Non-pigmented ciliary epithelial cell (primary cell): ENCODE measurements at places on chromosomes 4 and X.

GRCh38 chr4:2363056-2363721 is 55.3 kb downstream of the ZFYVE28 start:
- no peak for DNase-seq

GRCh38 chr4:53804719-53805118 is 213.4 kb upstream of the LNX1 start:
- no peak for DNase-seq

DNA sequence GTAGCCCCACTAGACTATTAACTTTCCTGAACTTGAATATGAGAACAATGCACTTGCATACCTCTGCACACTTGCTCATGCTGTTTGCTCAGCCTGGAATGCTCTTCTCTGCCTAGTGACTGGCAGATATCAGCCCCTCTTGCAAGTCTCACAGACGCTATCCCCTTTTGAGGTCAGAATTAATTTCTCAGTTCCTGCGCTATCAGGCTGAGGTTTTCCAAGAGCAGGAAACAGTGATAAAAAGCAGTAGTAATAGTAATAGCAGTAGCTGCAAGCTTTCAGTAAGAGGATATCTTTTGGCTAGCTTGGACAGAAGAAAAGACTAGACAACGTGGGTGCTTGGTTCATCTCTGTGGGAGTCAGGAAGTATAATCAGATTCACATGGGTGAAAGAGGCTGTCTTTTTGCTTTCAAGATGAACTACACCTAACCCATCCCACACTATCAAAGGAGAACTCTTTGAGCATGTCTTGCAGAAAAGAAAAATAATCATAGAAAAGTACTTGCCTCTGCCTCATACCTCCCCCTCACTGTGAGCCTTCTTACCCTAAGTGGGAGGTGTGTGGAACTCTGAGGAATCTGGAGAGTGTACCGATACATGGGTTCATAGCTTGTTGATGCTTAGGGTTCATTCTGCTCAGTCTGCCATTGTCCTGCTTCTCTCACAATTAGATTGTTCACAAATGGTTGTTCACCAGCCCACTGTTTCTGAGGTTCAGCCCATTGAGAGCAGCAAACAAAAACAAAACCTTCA is 11.3 kb upstream of the DRP2 start:
- DNase-seq: peak; percentile 57

- no peak for DNase-seq
Measured at GRCh38 chrX:17596061-17596460, 141.2 kb upstream of the SCML1 start.

GRCh38 chrX:140064993-140065392 is 99.7 kb upstream of the CXorf66 start:
- DNase-seq: no peak

GRCh38 chr4:110202024-110202423 is 3.6 kb upstream of the ELOVL6 start:
- DNase-seq: no peak

- no peak for DNase-seq
Measured at GRCh38 chr4:3391422-3391821, 50.3 kb upstream of the HGFAC start.

- DNase-seq: no peak
Measured at GRCh38 chr4:17854036-17854435, 43.3 kb downstream of the NCAPG start.

- DNase-seq: peak; percentile 26
Measured at GRCh38 chr4:9691238-9692065, 90.0 kb upstream of the DRD5 start.

DNA sequence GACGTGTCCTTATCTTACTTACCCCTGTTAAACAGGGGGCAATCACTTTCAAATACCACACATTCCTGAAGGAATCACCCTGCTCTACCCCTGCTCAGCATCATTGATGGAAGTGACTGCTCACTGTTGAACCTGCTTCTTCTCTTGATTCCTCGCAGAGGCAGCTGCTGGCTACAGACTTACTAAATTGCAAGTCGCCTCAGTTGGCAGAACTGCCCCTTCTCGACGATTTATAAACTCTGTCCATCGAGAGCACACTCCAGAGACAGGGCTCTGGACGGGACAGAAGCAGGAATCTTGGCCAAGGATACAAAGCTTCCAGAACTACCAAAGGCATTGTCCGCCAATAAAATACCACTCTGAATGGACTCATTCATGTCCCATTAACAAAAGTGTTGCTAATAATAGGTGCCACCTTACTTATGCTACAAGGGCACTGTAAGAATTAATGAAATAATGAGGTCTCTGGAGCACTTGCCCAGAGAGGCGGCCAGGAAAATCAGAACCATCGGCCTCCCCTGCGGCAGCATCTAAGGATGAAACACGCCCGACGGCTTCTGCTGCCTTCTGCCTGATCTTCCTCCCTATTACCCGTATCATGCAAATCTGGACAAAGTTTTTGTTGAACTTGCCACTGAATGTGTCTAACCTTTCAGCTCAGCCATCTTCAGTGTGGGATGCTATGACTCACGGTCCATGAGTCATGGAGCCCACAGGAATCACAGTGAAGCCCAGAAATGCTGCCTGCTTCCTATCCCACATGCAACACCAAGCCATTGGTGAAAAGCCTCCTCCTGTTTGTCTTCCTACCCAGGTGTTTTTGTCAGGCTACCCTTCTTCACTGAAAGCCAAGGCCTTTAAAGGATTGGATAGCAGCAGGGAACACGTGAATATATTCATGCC is 164.9 kb downstream of the MAML3 start:
- peak; percentile 94 for DNase-seq

DNA sequence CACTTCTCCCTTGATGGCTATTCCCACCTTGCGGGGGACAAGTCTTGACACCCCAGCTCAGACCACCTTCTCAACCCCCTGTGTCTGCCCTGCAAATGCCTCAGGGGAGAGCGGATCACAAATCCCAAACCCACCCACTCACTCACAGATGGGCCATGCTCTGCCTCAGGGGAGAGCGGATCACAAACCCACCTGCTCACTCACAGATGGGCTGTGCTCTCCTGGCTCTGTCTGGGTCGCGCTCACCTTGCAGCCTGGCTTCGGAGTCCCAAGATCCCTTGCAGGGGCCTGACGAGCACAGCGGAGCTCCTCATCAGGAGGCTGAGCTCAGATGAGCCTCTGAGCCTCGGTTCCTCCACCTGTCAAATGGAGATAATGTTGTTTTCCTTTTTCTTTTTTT is 38.6 kb downstream of the HTRA3 start:
- DNase-seq: no peak

- DNase-seq: no peak
Measured at GRCh38 chr4:11428231-11428898, at the start of gene HS3ST1. Gene HS3ST1, minus strand, starts transcription at chr4:11428894. Its CDS starts 28,889 bp downstream, at chr4:11400005.

DNA sequence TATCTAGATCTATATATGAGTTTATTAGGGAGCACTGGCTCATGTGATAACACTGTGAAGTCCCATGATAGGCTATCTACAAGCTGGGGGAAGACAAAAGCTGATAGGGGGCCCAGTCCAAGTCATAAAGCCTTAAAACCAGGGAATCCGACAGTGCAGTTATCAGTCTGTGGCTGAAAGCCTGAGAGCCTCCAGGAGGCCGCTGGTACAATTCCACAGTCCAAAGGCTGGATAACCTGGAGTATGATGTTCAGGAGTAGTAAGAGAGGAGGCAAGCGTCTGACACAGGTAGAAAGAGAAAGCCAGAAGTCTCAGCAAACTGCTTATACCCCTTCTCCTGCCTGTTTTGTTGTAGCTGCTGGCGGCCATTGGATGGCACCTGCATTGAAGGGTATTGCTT is 177.6 kb upstream of the SPRY1 start:
- DNase-seq: no peak

DNA sequence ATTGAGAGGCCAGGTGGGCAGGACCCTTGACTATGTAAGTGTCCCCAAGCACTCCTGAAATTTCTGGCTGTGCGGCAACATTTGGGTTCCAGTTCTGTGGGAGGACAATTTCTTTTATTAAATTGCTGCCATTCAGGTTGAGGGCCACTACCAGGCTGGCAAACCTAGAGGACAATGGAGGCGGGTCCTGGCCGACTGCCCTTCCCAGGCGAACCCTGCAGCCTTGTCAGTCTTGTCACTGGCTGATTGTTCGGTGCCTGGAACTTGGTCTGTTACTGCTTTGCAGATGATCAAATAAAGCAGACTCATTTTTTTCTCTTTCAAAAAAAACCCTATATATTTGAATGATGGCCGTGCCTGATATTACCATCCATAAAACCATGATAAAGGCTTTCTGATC is 6.6 kb upstream of the TMEM128 start:
- no peak for DNase-seq

DNA sequence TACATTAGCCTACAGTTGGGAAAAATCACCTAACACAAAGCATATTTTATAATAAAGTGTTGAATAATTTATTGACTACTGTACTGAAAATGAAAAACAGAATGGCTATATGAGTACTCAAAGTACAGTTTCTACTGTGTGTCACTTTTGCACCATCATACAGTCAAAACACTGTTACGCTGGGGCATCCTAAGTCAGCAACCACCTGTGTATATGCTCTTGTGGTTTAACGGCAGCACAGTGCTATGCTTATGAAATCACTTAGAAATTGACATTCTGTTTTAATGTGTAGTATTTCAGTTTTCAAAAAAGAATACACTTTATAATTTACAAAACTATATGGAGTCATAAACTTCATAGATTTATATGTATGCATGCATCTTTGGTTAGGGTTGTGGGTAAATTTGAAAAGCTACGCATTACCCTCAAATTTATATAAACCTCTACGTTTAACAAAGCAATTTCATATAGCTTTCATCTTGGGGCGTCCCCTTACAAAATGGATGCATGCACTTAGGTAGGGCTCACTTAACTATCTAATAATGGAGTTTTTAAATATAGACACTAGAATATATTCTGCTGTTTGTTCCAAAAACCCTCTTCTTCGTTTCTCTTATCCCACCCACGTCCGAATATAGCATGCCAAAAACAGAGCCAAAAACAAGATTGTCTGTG is 690 bp upstream of the NEIL3 start:
- DNase-seq: no peak

- no peak for DNase-seq
Measured at GRCh38 chrX:148203531-148203930, 222.4 kb downstream of the FMR1NB start.

DNA sequence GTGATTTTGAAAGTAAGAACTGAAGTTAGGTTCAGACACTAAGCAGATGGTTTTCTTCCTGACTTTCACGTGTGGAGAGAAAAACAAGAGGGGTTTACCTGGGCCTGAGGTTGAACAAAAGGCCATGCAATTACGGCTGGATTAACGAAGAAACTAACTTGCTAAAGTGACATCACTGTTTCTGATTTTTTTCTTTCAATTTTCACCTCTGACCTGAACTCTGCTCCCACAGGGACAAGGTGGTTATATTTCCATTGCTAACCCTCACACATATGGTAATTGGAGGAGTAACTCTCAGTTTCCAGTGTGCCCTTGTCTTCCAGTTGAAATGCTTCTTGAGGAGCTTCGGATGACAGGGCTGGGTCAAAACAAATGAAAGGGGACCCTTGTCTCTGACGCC is 38.0 kb downstream of the MSN start:
- DNase-seq: no peak

DNA sequence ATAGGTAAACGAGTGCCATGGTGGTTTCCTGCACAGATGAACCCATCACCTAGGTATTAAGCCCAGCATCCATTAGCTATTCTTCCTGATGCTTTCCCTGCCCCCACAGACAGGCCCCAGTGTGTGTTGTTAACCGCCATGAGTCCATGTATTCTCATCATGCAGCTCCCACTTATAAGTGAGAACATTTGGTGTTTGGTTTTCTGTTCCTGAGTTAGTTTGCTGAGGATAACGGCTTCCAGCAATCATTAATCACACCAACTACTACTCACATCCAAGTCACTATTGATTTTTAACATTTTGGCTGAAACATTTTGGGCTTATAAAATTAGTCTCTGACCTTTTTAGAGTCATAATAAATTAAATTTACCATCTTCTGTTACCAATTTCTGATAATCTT is 205.3 kb downstream of the SPOCK3 start:
- no peak for DNase-seq

GRCh38 chr4:150875367-150875766 is 139.7 kb downstream of the LRBA start:
- no peak for DNase-seq

DNA sequence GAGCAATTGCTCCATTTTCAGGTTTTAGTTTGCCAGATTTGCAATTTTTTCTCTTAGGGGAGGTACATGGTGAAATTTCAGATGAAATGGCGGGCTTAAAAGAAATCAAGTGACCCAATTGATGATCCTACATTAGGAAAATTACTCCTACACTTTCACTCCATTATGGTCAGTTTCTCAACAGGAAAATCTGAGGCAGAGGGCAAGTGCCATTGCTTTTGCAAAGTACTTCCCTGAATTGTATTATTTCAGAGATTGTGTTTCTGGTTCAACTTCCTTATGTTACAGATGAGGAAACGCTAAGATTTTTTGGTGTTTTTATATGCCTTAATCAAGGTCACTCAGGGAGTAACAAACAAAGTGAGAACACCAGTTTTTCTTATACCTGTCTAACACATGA is 302.2 kb downstream of the ARAP2 start:
- DNase-seq: no peak
